ENCODE measurements at places on chromosomes 3 and 15.
A peak's percentile ranks its signal among the peaks of the same experiment; 100 is the strongest.

- DNase-seq: no peak
These were observed 22.6 kb upstream of the BSN start for GRCh38 chr3:49531715-49532114.

DNA sequence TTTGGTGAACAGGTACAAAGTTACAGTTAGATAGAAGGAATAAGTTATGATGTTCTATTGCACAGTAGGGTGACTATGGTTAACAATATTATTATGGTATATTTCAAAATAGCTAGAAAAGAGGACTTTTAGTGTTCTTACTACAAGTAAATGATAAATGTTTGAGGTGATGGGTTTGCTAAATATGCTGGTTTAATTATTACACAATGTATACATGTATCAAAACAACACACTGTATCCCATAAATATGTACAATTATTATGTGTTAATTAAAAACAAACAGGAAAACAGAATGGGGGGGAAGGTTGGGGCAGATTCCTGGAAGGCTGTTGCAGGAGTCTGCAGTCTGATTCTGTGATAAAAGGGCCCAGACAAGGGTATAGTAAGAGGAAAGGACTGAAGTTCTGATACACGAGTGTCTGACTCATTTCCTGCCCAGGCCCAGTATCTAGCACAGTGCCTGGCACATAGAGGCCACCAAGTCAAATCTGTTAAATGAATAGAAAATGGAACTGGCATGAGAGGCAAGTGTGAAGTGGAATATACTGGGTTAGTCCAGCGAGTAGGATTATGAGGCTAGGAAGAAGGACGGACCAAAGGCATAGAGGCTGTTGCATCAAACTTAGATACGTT, 7.2 kb upstream of the ENTPD3 start:
- no peak for DNase-seq

DNA sequence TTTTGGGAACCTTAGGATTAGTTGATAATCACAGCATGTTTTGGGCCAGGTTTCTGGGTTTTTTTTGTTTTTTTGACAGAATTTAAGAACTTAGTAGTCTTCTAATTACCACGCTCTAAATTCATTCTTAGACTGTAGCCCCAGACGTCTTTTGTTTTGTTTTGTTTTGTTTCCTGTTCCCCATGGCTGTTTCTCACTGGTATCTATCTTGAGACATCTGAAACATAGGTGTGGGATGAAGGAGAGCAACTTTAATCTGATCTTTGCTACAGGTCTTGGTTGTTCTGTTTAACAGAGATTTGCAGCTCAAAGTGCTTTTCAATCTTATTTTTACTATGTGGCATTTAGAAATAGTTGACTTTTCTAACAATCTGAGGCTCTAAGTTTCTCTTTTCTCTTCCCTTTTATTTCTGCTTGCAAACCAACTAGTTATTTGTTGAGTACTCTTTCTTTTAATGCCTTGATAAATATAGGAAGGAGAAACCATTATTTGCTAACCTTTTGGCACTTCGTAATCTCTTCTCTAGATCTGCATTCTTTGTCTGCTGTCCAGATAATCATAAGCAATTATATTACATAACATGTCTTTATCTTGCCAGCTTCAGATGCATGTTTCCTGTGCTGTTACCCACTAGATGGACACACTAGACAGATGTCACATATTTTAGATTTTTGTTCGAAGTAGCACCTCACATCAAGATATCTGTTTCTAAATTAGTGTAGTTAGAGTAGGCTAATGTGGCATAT, 40.9 kb downstream of the FBXL2 start:
- no peak for DNase-seq

GRCh38 chr3:68958932-68959331, 26.6 kb upstream of the TAFA4 start:
- no peak for DNase-seq

DNA sequence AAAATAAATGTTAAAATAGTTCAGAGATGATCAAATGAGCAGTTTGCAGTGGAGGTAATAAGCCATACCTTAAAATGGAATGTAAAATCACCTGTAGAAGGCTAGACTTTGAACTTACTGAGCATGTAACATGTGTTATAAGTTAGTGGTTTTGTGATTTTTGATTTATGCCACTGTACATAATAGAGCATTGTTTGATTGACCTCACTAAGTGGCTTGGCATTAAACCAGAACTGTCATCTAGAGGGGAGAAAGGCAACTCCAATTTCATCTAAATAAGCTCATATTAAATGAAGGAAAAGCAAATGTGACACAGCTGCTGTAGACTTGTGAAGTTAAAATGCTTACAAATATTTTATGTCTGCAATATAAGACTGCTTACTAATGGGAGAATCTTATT, 387.9 kb downstream of the ZIC1 start:
- DNase-seq: no peak

DNA sequence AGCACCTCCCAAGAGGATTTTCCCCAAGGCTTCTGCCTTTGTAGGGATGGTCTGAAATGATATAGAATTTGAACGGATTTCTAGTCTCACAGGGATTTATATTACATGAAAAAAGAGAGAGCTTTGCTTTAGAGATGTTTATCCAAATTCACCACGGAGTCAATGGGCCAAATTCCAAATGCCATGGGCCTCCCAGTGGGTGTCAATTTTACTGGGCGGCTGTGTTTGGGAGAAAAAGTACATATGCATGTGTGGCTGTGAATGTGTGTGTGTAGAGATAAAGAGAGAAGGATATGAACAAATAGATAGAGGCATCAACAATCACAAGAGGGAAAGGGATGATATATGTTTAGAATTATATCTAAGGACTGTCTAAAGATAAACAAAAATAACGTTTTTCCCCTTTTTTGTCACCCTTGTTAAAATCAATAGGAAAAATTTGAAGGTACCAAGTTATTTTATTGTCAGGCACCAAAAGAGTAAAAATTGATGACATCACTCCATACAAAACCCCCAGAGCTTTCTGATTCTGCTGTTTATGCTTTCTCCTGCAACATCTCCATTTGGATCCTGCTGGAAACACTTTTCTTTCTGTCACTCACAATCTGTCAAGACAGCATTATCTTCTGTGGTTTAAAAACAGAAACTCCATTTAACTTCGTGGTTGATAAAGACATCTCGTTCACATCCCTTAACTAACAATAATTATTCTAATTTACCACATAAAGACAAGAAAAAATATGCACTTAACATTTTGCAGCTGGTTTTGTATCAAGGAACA, 160.7 kb downstream of the FHIT start:
- no peak for DNase-seq

DNA sequence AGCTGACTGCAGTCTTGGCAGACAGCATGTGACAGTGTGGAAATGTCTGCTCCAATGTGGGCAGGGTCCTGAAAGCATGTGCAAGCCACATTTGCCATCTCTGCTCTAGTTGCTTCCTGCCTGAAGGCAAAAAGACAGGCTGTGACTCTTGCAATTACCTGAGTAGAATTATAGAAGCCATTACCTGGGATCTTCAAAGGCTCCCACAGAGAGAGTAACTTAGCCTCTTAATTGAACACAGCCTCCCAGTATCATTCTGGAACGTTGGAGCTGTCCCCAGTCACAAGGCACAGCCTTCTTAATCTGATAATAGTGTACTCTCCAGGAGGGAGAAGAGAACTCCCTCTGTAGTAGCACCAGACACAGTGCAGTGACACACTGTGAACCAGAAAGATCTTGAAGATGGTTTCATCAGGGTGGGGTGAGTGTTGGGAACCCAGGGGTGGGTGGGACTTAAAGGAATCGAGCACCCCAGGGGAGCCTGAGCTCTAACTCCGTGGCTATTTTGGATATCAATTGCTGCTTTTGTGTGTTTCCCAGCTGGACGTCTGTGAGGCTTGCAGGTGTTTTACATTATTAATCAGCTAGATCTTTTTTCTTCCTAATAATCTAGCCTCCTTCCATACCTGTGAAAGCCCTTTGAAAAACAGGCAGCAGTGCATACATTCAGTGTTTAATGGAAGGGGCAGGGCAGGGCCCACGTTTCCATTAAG, 40.6 kb upstream of the GLCE start:
- DNase-seq: no peak

DNA sequence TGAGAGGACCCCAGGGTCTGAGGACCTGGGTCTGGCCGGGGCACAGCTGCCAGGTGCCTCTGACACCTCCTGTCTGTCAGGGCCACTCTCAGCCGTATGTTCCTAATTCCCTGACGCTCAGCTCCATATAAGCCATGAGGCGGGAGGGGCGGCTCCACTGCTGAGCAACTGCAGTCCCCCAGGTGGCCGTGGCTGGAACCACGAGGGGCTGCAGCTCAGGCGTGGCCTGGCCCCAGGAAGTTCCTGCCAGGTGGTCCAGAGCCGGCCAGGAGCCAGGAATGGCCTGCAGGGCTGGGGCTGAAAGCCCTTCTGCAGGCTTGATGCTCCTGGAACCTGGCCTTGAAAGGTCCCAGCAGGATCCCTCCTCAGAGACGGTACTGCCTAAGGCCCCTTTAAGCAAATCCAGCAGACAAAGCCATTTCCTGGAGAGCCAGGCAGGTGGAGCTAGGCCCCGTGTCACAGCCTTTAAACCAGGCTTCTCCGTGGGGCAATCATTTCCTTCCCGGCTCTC, 118.0 kb downstream of the CHSY1 start:
- DNase-seq: no peak

DNA sequence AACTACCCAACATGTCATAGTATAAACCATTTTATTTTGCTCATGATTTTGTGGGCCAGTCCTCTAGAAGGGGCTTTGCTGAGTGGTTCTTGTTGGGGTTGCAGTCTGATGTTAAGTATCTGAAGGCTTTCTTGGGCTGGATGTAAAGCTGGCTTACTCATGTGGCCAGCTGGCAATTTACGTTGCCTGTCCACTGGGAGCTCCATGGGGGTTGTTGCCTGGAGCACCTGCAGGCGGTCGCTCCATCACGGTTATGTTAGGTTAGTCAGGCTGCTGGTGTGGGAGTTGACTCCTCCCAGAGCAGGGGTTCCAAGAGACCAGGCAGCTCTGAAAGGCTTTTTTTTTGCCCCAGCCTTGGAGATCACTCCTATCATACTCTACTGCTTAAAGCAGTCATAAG, 98.1 kb downstream of the NR1D2 start:
- DNase-seq: no peak

DNA sequence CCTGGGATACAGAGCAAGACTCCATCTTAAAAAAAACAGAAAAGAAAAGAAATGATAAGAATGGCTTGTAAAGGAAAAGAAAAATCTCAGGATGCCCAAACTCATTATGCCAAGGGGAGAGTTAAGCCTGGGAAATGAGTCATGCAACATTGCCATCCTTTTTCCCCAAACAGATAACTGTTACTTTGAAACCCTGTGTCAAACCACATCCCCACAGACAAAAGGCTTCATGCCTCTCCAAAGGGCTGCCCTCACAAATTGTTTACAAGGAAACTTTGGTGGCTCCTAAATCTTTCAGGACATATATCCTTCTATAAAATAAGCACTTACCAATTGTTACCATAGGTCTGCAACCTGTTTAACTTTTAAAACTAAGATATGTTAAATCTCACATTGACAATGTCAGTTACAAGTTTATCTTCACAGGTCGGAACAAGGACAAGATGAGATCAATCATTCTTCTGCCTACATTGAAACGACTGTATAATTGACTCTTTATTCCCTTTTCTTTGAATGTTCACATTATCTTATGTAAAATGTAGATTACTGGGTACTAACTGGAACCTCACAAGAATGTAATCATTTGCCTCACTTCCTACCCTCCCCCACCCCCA, 18.6 kb upstream of the SENP7 start:
- DNase-seq: no peak

GRCh38 chr3:187021748-187022402, 91.5 kb downstream of the ST6GAL1 start:
- no peak for DNase-seq

DNA sequence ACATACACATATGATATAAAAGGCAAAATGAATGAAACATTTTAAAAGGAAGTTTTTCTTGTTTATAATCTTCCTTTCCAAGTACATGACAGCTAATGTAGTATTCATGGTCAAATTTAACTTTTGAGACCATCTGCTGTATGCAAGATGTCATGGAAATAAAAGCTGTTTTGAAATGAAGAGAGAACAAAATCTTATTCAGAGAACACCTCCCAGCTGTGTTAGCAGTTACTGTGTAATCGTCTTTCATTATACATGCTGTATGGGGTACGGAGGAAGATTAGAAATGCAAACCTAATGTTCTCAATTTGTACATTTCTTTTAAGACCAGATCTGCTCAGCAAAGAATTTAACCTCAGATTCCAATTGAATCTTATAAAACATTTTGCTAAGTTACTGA, 1182.3 kb downstream of the OTOL1 start:
- DNase-seq: no peak

- no peak for DNase-seq
These were observed 479.4 kb downstream of the NTRK3 start for GRCh38 chr15:87777054-87777561.

- no peak for DNase-seq
These were observed 1.2 kb downstream of the PRICKLE2 start for GRCh38 chr3:64223791-64224745.

DNA sequence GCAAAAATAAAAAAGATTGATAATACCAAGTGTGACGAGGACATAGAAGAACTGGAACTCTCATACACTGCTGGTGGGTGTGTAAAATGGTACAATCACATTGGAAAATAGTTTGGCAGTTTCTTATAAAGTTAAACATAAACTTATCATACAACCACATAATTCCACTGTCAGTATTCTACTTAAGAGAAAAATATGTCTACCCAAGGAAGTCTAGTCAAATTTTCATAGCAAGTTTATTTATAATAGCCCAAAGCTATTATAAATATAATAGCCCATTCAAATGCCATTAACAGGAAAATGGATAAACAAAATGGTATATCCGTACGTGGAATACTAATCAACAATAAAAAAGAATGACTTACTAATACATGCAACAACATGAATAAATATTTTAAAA, 40.6 kb upstream of the BCL2A1 start:
- no peak for DNase-seq

GRCh38 chr3:140706360-140706759, 28.5 kb downstream of the TRIM42 start:
- DNase-seq: no peak

- DNase-seq: no peak
These were observed 22.8 kb downstream of the EHD4 start for GRCh38 chr15:41949401-41950126.

DNA sequence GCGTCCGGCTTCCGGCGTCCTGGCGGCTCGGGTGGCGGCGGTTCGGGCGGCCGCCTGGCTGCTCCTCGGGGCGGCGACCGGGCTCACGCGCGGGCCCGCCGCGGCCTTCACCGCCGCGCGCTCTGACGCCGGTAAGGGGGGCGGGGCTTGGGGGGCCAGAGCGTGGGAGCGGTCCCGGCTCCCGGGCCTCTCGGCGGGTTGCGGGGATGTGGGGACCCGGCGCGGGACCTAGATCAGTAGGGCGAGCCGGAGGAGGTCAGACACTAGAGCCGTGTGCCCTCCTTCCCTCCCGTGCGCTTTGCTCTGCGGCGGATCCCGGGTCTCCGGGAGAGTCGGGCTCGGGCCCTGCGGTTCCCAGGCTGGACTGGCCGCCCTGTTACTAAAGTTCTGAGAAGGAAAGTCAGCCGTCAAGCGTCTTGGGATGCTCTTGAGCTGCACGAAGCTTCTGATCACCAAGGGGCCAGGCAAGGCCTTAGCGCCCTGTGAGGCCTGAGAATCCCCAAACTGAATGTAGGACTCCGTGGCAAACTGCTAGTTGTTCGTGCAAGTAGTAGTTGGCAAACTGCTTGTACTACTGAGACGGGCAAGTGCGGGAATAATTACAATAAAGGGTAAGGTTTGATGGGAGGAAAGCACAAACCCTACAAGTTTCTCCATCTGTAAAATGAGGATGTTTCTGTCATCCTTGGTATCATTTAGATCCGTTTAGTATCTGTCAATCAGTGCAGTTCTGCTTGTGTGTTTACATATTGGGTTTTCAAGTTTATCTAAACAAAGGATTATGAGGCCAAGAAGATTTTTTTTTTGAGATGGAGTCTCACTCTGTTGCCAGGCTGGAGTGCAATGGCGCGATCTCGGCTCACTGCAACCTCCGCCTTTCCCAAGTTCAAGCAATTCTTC, 587 bp downstream of the PIGX start:
- DNase-seq: peak; percentile 39

Data from stimulated activated CD4-positive, alpha-beta T cell treated with anti-CD3 and anti-CD28 coated beads, Interleukin-1b, Interleukin-23, amount 100 ng/mL, for 1 hour (primary cell).